Mucosa of descending colon (tissue), 3 donors: ENCODE measurements at places on chromosomes 12 and 14. TPM values are rescaled to one million over a fixed set of nuclear protein-coding genes. Genes with fewer than 3 reads are reported as not detected.

The PLA2G1B gene
- not detected for total RNA-seq

GRCh38 chr12:100382338-100382737, 25.5 kb downstream of the SLC17A8 start:
- no peak for DNase-seq

DNA sequence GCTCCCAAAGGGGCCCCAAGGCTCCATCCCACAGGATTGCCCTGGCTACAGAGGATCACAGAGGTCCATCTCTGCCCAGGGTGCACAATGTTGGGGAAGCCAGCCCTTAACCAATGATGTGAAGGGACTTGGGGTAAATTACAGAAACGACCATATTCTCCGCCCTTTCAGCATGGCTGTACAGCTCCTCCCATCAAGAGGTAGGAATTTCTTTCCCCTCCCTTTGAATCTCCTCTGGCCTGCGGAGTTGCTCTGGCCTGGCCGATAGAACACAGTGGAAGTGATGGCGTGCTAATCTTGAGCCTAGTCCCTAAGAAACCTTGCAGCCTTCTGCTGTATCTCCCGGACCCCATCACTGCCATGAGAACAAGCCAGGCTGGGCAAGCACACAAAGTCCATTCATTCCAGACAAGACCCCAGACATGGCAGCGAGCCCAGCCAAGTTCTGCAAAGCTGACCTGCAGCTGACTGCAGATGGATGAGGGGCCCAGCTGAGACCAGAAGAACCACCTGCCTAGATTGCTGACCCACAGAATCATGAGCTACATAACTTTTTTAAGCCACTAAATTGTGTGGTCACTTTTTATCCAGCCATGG, 6.9 kb upstream of the IFI27 start:
- DNase-seq: no peak

GRCh38 chr14:58739674-58740073, 101.9 kb downstream of the DACT1 start:
- DNase-seq: no peak

The NID2 gene
- 28.8 TPM for total RNA-seq

- no peak for DNase-seq
Observed at GRCh38 chr12:68481181-68481941, 129.3 kb upstream of the RAP1B start.

- no peak for DNase-seq
Observed at GRCh38 chr12:118625050-118625675, 248.8 kb downstream of the SUDS3 start.

The B3GNT4 gene
- total RNA-seq: 0.66 TPM

DNA sequence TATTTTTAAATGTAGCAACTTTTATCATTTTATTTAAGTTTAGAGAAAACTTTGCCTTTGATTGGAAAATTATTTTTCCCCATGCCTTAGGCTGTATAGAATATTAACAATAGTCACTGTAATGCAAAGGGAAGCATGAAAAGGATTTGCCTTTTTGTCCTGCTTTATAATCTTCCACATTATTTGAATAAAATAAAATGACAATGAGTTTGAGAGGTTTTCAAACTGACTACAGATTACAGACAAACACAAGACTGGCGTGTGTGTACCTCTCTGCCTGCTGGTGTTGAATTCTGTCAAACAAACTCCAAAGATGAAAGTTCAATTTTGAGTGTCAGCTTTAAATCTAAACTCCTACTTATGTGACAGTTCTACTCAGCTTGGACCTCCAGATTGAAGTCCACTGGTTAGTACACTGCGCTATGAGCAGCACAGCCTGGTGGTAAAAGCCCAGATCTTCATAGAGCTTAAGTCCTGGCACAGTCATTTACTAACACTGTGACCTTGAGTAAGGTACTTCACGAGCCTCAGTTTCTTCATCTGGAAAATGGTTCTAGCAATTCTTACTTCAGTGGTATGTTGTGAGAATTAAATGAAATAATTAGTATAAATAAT, 98.3 kb upstream of the CPNE8 start:
- DNase-seq: no peak

DNA sequence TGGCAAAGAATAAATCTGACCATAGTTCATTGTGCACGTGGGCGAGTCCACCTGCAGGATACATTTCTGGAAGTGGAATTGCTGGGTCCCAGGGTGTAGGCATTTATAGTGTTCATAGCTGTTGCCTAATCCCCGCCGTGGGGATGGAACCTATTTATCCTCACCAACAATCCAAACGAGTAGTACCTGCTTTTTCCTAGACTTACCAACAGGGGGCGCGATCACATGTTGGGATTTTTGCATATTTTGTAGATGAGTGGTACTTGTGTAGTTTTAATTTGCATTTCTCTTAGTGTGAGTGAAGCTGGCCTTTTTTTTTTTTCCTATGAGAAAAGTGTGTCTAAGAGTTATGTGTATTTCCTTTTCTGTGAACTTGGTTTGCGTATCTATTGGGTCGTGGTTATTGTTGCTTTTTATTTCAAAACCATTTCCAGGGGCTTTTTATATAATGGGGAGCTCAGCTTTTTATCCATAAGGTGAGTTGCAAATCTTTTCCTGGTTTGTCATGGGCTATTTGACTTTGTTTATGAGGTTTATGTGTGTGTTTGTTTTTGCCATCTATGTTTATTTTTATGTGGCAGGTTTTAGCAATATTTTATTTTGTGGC, 67.2 kb downstream of the CCDC92 start:
- no peak for DNase-seq
